ENCODE measurements at places on chromosomes 13 and 19.

DNA sequence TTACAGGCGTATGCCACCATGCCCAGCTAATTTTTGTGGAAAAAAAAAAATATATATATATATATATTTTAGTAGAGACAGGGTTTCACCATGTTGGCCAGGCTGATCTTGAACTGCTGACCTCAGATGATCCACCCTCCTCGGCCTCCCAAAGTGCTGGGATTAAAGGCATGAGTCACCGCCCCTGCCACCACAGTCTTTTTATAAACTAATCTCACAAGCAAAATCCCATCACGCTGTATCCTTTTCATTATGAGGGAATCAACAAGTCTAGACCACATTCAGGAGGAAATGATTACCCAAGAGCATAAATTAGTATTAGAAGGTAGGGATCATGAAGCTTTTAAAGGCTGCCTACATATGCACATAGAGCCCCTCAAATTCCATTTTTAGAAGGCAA is 210.6 kb upstream of the NBEA start:
- DNase-seq, result no peak

- peak; percentile 67 for DNase-seq
These were observed 533 bp upstream of the ATP8B3 start for GRCh38 chr19:1812426-1813191.

DNA sequence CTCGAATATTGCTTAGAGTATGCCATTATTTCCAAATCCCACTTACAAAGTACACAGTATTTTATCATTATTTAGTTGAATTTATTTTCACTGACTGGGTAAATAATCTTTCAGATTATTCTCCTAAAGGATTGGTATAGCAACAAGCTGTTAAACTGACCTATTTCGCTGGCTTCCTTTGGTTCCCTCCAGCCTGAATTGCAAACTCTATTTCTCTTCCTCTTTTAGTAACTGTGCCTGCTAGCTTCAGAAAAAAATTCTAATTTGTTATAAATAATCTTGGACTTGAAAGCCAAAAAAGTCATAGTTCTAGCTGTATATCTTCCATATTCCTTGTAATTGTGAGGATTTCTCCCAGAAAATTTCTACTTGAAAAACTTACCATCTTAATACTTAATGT is 15.0 kb upstream of the CCNA1 start:
- DNase-seq, result no peak

DNA sequence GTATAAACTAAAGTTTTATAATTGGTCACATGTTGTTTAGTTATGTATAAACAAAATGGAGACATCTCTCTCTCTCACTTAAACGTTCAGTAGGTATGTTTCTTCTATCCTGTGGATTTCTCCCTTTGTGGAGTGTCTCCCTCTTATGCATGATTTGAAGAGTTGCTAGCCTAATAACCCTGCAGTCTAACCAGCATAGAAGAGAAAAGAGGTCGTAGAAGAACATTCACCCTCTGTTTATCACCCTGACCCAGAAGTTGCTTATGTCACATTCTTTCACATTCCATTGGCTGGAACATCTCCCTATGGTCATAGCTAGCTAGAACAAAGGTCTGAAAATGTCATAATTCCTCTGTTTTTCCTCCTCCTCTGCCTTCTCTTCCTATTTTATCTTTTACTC is 176.8 kb upstream of the PCDH20 start:
- DNase-seq, result no peak

DNA sequence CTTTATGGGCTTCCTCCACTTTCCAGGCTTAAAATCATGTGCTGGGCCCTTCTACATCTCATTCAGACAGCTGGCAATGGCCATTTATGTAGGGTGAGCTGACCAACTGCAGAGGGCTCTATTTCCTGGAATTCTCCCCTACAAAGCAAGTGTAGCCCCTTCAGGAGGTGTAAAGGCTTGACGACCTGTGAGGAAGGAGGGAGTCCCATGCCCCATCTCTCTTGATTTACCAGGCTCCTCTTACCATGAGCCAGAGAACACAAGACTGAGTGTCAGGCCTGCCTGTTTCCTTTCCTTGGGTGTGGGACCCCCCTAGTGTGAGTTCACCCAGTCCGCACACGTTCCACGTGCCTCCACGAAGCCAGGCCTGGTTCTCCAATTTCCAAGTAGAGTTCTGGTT is 16.6 kb downstream of the ZNF536 start:
- no peak for DNase-seq
